ENCODE measurements at places on chromosomes 2 and 18.

- DNase-seq = no peak
These were observed 28.3 kb upstream of the ASAP2 start for GRCh38 chr2:9178110-9178903.

DNA sequence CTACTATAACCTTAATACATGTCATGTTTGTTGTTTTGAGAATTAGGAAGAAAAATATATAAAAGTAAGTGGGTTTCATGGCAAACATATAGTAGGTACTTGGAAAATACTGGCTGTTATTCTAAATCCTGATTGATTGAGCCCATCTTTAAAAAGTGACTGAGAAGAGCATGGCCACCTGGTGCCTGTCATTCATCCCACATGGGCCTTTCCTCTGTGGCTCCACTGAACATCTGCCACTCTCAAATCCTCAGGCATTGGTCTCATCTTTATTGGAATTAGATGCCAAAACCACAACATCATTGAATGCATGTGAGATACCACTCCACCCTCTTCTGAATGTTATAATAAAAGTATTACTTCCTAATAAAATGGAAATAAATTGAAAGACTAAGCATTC, 101.6 kb upstream of the TTN start:
- DNase-seq = no peak

DNA sequence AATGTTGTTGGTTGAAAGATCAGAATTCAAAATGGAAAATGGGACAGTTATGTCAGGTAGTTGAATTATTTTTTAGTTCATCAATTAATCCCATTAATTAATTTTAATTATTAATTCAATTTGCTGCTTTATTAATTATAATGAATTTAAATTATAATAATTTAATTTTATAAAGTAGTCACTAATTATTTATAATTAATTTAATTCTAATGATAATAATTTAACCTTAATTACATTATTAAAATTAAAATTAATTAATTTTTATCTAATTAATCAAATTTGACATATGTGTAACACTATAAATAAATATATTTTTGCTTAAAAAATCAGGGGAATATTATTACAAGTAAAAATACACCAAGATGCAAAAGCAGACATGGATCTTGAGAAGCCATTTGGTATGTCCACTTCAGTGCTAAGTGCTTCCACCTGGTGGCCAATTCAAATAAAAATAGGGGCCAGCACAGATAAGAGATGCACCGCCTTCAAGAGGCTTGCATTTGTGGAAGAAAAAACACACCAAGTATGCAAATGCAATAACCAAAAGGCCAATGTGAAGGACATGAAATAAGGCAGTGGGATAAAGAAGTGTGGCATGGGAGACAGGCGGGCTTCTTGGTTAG, 73.2 kb downstream of the MBP start:
- DNase-seq = no peak

DNA sequence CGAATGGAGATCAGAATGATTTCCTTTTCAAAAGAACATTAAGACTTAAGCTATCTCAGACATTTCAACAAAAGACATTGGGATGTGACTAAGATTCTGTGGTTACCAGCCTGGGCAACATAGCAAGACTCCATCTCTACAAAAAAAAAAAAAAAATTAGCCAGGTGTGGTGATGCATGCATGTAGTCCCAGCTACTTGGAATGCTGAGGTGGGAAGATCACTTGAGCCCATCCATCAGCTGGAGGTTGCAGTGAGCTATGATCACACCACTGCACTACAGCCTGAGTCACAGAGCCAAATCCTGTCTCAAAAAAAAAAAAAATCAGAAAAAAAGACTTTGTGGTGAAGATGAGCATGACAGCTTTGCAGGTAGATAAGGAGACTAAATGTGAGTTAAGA, 12.8 kb downstream of the RNF103 start:
- no peak for DNase-seq

- no peak for DNase-seq
These were observed 386.0 kb downstream of the IRS1 start for GRCh38 chr2:226413498-226414130.

GRCh38 chr2:19102696-19103423, 255.6 kb downstream of the OSR1 start:
- no peak for DNase-seq

- DNase-seq = no peak
These were observed 22.3 kb upstream of the MBOAT2 start for GRCh38 chr2:9025746-9026145.
